NT2/D1 (cell line): ENCODE measurements at places on chromosomes 4 and X.
A peak's percentile ranks its signal among the peaks of the same experiment; 100 is the strongest.

DNA sequence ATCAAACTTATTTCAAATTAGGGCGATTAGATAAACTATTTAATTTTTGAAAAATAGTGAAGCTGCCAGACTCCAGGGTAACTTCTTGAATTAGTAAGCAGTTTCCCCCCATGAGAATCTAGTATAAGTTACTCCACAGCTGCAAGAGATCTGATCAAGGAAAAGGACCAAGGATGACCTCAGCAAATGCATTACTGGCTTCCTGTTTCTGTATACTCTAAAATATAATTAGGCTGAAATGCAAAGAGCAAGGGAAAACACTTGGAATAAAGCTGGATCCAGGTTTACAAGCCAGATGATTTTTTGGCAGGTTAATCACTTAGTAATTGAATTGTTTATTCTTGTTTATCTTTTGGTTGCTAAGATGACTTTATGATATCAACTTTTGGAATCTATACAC is 13.4 kb upstream of the P2RY10 start:
- no peak for DNase-seq

- DNase-seq = no peak
Observed at GRCh38 chr4:98203332-98204235, 57.6 kb upstream of the RAP1GDS1 start.

GRCh38 chr4:181437895-181438294 is 805.3 kb upstream of the TENM3 start:
- DNase-seq = no peak

DNA sequence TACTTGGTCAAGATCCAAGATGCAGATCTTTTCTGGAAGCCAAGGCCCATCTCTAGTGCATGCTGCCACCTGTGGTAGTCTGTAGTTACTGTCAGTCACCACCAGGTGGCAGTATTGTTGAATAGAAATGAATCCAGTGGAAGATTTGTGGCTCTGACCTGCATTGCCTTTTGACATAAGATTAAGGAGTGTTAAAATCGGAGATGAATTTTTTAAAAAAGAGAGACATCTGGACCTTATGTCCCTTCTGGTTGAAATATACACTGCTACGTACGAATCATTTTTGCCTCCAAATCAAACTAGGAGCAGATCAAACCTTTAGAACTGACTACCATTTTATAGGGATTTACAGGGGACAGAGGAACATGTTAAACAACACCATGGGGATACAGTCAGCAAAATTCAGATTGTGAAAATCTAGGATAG is 46.9 kb upstream of the RHOH start:
- peak; percentile 39 for DNase-seq

DNA sequence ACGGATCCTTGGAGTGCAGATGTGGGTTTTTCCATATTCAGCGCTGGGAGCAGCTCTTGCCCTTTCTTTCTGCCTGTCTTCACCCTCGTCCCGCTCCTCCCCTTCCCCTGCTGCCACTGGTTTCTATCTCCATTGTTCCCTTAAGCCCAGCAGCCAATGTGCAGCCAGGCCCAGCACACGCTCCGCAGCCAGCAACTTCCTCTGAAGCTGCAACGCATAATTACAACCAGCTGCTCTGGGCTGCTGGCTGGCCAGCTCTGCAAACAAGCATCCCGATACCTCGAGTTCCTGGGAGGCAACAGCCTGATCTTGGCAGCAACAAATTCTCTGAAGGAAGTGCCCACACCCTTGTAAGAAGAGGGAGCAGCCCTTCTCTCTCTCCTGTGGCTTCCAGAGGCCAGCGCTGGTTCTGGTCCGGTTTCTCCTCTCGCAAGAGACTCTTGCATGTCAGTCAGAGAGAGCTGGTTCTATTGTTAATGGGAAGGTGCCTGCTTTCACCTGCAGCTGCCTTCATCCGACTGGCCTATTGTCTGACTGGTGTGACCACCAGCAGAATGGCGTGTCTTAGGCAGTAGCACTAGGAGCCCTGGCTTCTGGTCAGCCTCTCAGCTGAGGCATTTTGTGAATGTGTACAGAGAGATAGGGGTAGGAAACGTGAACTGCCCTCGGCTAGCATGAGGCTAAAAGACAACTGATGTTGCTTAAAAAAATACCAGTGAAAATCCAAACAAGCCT is 83.8 kb upstream of the MAML3 start:
- DNase-seq = peak; percentile 74

DNA sequence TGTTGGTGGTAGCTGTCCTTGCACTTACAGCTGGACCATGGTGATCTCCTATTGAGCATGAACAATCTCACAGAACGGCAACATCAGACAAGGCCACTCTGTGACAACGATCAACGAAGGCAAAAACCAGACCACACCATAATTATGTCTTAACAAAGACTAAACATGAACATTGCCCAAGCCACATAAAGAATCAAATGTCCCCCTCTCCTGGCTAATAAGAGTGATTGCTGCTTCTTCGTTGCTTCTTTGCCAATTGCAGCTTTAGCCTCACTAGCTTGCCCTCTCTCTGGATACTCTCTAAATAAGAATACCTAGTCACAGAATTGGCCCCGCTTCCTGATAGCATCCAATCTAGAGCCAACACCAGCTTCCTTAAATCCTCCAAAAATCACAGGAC is 41.5 kb upstream of the PGRMC1 start:
- DNase-seq = no peak

GRCh38 chrX:39953879-39954278 is 143.9 kb downstream of the BCOR start:
- DNase-seq = no peak

GRCh38 chr4:17323554-17324385 is 188.1 kb downstream of the QDPR start:
- no peak for DNase-seq

- DNase-seq = no peak
Observed at GRCh38 chr4:176453658-176454057, 133.9 kb downstream of the SPCS3 start.

GRCh38 chr4:132934911-132935310 is 214.2 kb upstream of the PCDH10 start:
- no peak for DNase-seq

DNA sequence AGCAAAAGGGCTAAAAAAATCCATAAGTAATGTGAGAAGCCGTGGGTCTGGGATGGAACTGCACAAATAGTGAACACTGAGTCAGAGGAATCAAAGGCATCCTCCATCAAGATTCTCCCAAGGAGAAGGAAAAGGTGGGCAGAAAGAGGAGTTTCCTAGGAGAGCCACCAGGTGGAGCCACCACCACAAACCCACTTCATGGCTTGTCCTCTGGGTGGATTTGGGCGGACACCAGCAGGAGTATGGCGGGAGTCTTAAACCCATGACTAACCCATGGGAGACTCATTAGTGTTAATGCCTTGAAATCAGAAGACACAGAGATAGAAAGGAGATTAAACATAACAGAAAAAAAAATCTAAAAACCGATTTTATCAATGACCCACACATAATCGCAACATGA is 147.7 kb downstream of the SH3KBP1 start:
- DNase-seq = peak; percentile 62
